GM04503 (cell line): ENCODE measurements at places on chromosomes 6 and 20.

GRCh38 chr6:10310826-10311225 lies 104.0 kb downstream of the TFAP2A start:
- no peak for DNase-seq

DNA sequence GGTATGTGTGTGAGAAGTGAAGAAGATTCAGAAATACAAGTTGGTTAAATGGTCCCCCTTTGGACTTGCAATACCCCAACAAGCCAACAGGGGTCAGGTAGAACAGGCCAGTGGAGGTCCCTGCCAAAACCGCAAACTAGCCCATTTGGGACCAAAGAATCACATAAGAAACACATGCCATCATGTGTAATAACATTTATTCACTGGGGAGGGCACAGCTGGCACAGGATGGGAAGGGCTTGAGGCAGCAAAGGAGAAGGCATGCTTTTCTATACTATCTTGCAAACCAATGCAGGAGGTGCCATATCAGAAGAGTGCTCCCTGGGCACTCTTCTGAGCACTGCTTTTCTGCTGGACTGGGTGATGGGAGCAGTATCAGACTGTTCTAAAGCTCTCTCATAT lies 116.1 kb upstream of the TRAF3IP2 start:
- DNase-seq: no peak

- DNase-seq: no peak
Measured at GRCh38 chr20:62665153-62665754, 23.0 kb downstream of the SLCO4A1 start.

DNA sequence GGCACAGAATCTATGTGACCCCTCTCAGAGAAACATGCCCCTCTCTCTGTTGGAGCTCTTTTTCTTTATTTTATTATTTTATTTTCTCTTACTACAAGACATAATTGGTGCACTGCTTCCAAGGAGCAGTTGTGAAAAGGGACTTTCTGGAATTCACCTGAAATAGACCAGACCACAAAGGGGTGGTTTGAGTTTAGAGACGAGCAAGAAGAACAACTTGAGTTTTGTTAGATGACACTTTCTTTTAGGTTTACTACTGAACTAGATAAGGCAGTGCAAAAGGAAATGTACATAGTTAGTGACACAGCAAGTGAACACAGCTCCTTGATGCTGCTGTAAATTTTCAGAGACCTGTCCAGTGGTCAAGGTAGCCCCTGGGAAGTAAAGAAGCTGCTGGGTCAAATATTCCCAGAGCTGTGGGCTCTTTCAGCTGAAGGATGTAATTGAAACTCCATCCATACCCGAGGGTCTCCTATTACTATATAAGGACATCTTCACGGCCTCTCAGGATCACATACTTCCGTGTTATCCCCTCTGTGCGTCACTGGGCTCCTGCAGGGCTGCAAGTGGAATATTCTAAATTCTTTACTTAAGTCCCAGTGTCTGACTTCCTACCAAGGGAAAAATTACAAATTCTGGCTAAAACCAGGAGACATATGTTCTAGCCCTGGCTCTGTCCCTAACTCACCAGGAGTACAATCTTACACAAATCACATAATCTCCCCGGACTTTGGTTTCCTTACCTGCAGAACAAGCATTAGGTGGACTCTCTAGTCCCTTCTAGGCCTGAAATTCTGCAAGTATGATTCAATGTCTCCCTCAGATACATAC lies 69.1 kb upstream of the ADTRP start:
- no peak for DNase-seq
